T1000 (cell line): ENCODE measurements at places on chromosomes 3 and 15.

DNA sequence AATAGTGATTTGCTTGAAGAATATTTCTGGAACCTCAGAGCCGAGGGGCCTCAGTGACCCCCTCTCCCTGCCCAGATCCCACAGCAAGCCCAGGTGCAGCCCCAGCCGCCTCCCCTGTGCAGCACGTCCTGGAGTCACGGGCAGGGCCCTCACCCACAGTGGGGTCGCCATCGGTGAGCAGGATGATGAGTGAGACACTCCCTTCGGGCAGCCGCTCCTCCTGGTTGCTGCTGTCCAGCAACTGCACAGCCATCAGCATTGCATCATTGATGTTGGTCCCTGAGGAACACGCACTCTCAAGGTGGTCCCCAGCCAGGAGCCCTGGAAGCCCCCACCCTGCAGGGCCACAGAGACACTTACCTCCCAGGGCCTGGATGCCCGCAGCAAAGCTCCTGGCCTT, 6.4 kb downstream of the ITIH4 start:
- DNase-seq: no peak

DNA sequence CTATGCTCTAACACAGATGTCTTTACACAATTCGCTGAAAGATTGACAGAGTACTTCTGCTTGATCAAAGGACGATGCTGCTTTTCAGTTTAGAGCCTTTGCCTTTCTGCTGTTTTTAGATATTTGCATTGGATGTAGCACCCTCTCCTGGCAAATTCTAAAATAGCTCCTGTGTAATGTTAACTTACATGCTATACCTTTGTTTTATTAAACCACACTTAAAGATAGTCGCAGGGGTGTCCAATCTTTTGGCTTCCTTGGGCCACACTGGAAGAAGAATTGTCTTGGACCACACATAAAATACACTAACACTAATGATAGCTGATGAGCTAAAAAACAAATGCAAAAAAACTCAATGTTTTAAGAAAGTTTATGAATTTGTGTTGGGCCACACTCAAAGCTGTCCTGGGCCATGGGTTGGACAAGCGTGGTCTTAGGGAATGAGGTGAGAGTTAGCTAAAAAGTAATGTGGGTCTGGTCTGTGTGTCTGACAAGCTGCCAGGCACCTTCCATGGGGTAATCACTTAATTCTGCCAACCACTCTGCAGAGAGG, 62.9 kb downstream of the ATG7 start:
- peak; percentile 15 for DNase-seq

DNA sequence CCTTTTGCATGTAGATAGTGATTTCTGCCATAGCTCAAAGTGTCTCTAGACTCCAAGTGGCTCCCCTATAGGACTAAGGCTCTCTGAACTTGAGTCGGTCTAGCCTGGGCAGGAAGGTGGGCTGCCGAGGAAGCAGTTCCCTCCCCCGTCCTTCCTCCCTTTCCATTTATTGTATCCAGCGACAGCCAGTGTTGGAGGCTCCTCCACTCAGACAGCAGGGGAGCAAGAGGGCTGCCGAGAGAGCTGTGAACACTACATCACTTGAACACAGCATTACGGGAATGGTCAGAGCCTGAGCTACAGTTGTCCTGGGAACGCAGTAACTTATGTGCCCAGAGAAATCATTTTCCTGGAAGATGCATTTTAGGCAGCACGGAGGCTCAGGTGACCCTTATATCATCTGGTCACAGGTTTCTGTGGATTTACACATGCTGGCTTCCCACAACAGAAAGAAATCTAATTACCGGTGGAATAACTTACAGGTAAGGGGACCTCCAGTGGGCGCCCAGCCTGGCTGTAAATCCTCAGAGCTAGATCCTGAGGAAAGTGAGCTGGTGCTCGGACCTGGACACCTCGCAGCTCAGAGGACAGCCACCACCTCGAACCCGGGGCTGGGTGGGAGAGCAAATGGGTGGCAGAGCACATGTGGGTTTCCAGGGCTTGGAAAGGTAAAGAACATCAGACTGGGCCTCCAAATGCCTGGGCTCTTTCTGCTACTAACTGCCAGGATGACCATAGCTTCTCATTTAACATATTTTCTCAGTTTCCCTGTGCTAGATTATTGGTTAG, 197.1 kb downstream of the UACA start:
- DNase-seq: no peak

- DNase-seq: no peak
Measured at GRCh38 chr3:124964387-124964786, 29.8 kb upstream of the MUC13 start.

- DNase-seq: no peak
Measured at GRCh38 chr3:72748659-72749058, 99.6 kb downstream of the SHQ1 start.

- no peak for DNase-seq
Measured at GRCh38 chr3:101676765-101677435, at the start of gene ZBTB11. ZBTB11 (minus strand) TSS chr3:101677132; CDS start chr3:101676914, 218 bp downstream.

DNA sequence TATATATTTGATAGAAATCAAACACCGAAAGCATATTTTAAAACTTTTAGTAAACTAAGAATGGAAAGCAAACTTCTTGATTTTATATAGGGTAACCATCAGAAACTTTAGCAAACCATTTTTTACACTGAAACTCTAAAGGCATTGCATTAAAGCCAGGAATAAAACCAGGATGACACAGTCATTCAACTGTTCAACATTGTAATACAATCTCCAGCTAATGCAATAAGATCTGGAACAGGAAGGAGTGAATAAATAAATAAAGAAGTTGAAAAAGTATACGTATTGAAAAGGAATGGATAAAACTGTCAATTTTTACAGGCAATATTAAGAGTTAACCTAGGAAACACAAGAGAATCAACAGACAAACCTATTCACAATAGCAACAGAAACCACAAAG, 181.9 kb upstream of the TTC14 start:
- no peak for DNase-seq

- DNase-seq: no peak
Measured at GRCh38 chr3:180085122-180085710, 48.5 kb upstream of the PEX5L start.

DNA sequence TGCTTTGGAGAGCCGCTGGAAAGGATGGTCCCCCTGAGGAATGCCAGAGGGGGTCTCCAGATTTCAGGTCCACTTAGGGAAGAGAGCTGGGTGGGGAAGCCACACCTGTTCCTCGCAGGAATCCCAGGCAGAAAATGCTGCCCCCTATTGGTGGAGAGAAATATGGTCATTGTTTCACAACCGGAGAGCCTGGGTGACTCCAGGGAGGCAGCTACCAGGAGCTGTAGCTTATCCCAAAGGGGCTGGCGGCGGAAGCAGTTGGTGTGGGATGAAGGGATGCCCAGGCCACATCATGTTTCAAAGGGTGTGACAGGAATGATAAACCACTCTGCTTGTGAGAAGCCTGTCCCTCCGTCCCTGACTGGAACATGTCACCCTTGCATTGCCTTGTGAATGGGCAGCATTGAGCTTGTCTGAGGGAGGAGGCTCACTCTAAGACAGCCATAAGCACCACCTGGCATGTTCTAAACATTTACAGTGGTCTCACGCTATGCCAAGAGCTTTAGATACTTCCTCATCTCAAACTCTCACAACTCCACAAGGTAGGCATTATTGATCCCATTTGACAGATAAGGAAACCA, 34.5 kb downstream of the POMGNT2 start:
- no peak for DNase-seq

GRCh38 chr15:64841344-64842095, at the start of gene PLEKHO2:
PLEKHO2 (plus strand) TSS chr15:64841915; CDS start chr15:64842017, 102 bp downstream.
- DNase-seq: peak; percentile 90

GRCh38 chr3:12991861-12992281, 81.4 kb downstream of the IQSEC1 start:
- DNase-seq: no peak

GRCh38 chr3:167251678-167252077, 128.4 kb downstream of the ZBBX start:
- DNase-seq: no peak

- no peak for DNase-seq
Measured at GRCh38 chr15:38274135-38274534, 21.5 kb downstream of the SPRED1 start.

DNA sequence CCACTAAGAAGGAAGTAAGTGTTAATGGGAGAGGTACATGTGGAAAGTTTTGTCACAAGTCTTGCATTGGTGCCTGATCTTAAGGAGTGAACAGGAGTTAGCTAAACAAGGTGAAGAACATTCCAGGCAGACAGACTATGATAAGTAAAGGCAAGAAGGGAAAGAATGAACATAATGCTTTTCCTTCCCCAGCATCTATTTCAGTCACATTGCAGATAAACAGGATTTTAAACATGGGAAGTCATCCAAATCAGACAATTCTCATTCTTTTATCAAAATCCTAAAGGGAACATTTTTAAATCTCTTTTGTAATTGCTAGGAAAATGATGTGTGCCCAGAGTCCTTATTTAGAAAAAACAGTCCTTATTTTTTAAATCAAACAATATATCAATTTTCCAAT, 424.6 kb downstream of the FGF12 start:
- DNase-seq: no peak

DNA sequence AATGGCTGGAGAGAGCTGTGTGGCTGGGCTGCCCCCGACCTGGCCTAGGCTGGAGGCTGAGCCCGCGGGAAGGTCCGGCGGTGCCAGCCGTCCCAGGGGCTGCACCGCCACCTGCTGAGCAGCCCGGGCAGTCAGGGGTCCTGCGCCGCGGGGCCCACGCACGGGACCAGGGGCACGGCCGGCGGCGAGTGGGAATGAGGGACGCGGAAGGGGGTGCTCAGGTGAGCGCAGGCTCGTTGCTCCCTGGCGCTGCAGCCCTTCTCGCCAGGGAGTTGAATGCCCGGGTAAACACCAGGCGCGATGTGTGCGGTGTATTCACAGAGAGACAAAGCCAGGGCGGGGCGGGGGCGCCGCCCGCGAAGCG, 666 bp upstream of the SEMA3F start:
- no peak for DNase-seq

GRCh38 chr15:56532721-56533460, 68.0 kb upstream of the MNS1 start:
- DNase-seq: no peak

DNA sequence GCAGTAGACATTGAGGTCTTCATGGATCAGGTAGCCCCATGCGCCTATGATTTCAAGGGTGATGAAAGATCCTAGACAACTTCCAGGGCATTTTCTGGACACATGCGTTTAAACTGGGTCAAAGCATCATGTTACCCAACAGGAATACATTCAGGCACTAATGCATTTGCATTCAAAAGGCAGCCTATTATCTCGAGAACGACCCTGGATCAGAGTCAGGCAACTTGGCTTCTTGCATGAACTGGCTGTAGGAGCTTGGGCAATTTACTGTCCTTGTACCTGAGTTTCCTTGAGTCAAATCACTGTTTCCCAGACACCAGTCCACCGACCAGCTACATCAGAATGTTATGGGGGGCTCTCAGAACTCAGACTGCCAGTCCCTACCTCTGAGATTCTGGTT, 51.5 kb upstream of the CHST2 start:
- DNase-seq: no peak

- no peak for DNase-seq
Measured at GRCh38 chr15:99413955-99414754, 151.6 kb upstream of the MEF2A start.

- DNase-seq: no peak
Measured at GRCh38 chr15:50940506-50940905, 32.0 kb downstream of the AP4E1 start.

- DNase-seq: no peak
Measured at GRCh38 chr3:56424336-56424735, 43.9 kb downstream of the ERC2 start.

DNA sequence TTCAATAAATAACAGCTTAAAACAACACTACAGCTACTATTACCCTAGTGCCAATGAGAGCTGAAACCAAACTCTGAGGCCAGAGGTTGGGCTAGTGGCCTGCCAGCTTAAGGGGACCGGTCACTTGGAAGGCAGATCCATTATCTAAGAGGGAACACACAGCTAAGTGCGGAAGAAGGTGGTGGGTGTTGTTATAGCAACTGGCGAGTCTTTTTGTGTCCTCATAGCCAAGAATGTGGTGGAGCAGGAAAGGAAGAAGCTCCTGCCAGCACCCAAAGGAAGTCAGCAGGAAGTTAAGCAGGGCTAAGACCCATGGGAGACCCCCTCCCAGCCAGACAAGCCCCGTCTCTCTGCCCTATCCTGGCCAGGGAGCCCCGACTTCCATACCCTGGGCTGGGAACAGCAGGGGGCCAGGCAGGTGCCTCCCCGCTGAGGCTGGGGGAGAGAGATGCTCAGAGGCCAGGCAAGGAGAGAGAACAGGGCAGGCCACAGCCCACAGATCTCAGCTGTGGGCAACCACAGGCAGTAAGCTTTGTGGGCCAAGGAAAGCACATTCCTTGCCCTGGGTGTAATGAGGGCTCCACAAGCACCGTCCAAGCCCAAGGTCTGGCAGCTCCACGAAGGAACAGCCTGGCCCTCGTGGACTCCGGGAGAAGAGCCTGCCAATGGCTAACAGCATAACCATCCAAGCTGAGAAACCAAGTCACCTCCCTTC, 34.0 kb upstream of the HRH1 start:
- no peak for DNase-seq
